ENCODE measurements at places on chromosomes 5 and 9.

DNA sequence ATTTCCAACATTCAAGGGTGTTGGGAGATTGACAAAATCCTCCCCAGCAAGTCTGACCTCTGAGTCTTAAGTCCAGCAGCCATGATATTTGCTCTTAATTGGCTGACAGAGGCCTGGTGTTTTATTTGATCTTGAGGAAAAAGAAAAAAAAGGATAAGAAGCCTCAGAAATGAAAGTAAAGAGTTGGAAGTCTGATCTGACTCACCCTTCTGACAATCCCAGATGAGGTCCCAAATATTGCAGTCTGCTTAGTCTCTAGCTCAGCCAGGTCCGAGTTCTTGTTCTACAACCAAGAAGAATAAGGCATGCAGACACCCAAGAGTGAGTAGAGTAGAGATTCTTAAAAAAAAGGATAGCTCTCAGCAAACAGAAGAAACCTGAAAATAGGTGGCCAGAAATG, 632.5 kb upstream of the ST8SIA4 start:
- no peak for DNase-seq

- no peak for DNase-seq
These were observed 64.7 kb downstream of the MAPKAP1 start for GRCh38 chr9:125642311-125642710.

DNA sequence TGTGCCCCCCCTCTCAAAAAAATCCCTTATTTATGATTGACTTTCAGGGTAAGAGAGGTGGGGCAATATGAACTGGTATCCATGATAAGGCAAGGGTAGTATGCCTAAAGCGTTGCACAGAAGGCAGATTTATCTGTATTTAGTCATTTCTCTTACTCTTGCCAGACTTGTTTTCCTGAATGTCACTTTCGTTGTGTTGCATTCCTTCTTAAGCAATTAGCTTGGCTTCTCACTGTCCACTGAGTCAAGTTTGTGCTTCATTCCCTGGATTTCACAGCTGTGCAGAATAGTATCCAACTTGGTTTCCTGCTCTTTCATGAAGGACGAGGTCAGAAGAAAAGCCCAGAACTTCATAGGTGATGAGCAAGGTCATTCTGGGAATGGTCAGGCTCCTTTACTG, 301.5 kb upstream of the ACTBL2 start:
- no peak for DNase-seq

- DNase-seq = no peak
These were observed 421 bp upstream of the DEPDC1B start for GRCh38 chr5:60700416-60700757.

DNA sequence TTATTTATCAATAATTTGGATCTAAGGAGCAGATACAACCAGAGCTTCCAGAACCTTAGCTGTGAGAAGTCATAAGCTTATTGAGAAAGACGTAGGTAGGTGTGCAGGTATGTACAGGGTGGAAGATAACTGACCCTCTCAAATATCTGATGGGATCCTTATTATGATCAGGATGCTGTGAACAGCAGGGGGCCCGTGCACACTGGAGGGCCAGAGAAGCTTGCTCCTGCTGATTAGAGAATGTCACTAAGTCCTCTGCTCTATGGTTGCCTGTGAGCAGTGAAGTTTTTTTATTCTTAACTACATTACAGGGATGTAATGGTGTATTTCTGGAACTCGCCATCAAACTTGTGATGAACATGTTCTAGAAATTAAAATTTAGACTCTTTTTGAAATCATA, 108.9 kb upstream of the POU5F2 start:
- no peak for DNase-seq

Measured in AG04450 (cell line).